Stimulated activated naive B cell treated with anti-CD40 and anti-IgM and Interleukin-4, amounts not matched to agents 10 μg/mL and 1 μg/mL and 100 μg/mL, for 72 hours (primary cell): ENCODE measurements at places on chromosomes 11 and 22.

GRCh38 chr11:43377389-43377788 lies 18.7 kb downstream of the TTC17 start:
- H3K27me3 ChIP-seq: no peaks in the 10 kb centered on the region
- DNase-seq: no peak
- peaks cover 15% of the 10 kb centered on the region for H3K36me3 ChIP-seq
- H3K27ac ChIP-seq: no peak overlapping the region
- H3K4me1 ChIP-seq: peaks cover 10% of the 10 kb centered on the region

DNA sequence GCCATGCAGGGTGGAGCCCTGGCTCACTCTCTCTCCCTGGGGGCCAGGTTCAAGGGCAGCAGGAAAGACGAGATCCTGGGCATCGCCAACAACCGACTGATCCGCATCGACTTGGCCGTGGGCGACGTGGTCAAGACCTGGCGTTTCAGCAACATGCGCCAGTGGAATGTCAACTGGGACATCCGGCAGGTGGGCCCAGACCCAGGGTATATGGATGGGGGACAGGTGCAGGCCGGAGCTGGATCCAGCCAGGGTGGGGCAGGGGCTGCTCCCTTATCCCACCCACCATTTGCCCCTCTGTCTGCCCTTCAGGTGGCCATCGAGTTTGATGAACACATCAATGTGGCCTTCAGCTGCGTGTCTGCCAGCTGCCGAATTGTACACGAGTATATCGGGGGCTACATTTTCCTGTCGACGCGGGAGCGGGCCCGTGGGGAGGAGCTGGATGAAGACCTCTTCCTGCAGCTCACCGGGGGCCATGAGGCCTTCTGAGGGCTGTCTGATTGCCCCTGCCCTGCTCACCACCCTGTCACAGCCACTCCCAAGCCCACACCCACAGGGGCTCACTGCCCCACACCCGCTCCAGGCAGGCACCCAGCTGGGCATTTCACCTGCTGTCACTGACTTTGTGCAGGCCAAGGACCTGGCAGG lies 2.9 kb downstream of the TRPT1 start:
- no peaks in the 10 kb centered on the region for H3K27me3 ChIP-seq
- H3K4me1 ChIP-seq: peaks cover 43% of the 10 kb centered on the region
- peak overlapping the region; percentile 59 for H3K27ac ChIP-seq
- H3K36me3 ChIP-seq: peaks cover 45% of the 10 kb centered on the region

- H3K27me3 ChIP-seq: peaks cover 8% of the 10 kb centered on the region
- peak overlapping the region; percentile 52 for H3K27ac ChIP-seq
- no peak overlapping the region for H3K4me3 ChIP-seq
- no peaks in the 10 kb centered on the region for H3K4me1 ChIP-seq
- no peak for DNase-seq
- H3K36me3 ChIP-seq: no peaks in the 10 kb centered on the region
Observed at GRCh38 chr11:9028581-9028980, 24.8 kb upstream of the NRIP3 start.

DNA sequence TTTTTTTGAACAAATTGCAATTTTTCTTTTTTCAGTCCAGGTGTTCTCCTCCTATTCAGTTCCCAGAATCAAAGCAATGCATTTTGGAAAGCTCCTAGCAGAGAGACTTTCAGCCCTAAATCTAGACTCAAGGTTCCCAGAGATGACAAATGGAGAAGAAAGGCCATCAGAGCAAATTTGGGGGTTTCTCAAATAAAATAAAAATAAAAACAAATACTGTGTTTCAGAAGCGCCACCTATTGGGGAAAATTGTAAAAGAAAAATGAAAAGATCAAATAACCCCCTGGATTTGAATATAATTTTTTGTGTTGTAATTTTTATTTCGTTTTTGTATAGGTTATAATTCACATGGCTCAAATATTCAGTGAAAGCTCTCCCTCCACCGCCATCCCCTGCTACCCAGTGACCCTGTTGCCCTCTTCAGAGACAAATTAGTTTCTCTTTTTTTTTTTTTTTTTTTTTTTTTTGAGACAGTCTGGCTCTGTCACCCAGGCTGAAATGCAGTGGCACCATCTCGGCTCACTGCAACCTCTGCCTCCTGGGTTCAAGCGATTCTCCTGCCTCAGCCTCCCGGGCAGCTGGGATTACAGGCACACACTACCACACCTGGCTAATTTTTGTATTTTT lies 6.2 kb upstream of the UBE4A start:
- H3K4me3 ChIP-seq: no peak overlapping the region
- H3K27me3 ChIP-seq: peaks cover 20% of the 10 kb centered on the region
- H3K4me1 ChIP-seq: no peaks in the 10 kb centered on the region
- H3K36me3 ChIP-seq: no peaks in the 10 kb centered on the region
- DNase-seq: no peak
- no peak overlapping the region for H3K27ac ChIP-seq

DNA sequence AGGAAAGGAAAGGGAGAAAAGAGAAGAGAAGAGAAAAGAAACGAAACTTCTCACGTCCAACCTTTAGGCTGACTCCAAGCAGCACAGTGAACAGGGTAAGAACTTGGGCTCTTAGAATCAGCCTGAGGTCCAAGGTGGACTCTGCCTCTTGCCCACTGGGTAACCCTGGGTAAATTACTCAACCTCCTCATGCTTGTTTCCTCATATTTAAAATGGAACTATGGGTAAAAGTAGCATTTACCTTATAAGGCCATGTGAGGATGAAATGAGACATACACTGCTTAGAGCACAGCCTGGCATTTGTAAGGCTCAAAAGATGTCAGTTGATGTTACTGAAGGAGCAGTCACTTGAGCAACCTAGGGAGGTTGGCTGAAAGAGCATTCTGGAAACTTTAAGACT lies 107.9 kb downstream of the C11orf58 start:
- no peak for DNase-seq
- H3K27me3 ChIP-seq: no peaks in the 10 kb centered on the region
- no peak overlapping the region for H3K27ac ChIP-seq
- H3K36me3 ChIP-seq: peaks cover 57% of the 10 kb centered on the region
- H3K4me1 ChIP-seq: peaks cover 2% of the 10 kb centered on the region
- no peak overlapping the region for H3K4me3 ChIP-seq

DNA sequence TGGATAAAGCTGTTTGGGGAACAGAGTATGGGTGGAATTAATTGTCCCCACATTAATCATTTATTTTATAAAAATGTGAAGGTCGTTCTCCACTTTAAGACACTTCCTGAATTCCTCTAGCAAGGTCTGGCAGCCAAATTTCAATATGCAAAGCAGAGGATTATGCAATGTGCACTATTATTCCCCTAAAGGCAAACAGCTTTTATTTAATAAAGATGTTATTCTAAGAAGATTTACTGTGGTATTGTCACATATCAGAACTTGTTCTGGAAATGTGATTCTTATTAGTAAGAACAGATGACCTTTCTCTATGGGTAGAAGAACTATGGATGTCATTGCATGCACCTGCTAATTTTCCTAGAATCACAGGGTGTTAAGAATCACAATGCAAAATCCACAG lies 1128.8 kb upstream of the CCDC90B start:
- H3K4me3 ChIP-seq: no peak overlapping the region
- no peak overlapping the region for H3K27ac ChIP-seq
- no peaks in the 10 kb centered on the region for H3K27me3 ChIP-seq
- no peaks in the 10 kb centered on the region for H3K4me1 ChIP-seq
- no peaks in the 10 kb centered on the region for H3K36me3 ChIP-seq

GRCh38 chr11:76327202-76327601 lies 53.7 kb downstream of the THAP12 start:
- peaks cover 22% of the 10 kb centered on the region for H3K27me3 ChIP-seq
- no peaks in the 10 kb centered on the region for H3K36me3 ChIP-seq
- no peak overlapping the region for H3K4me3 ChIP-seq
- DNase-seq: no peak
- H3K4me1 ChIP-seq: no peaks in the 10 kb centered on the region

GRCh38 chr11:34314936-34315335 lies 42.9 kb downstream of the ABTB2 start:
- DNase-seq: no peak
- H3K4me1 ChIP-seq: peaks cover 29% of the 10 kb centered on the region
- H3K27me3 ChIP-seq: no peaks in the 10 kb centered on the region

GRCh38 chr11:126722956-126723664 lies 277.5 kb downstream of the KIRREL3 start:
- no peaks in the 10 kb centered on the region for H3K4me1 ChIP-seq
- no peak overlapping the region for H3K4me3 ChIP-seq
- no peak for DNase-seq

GRCh38 chr22:40533712-40534378 lies 102.7 kb downstream of the MRTFA start:
- H3K27ac ChIP-seq: peak overlapping the region; percentile 47
- DNase-seq: peak; percentile 11
- no peaks in the 10 kb centered on the region for H3K27me3 ChIP-seq
- peak overlapping the region; percentile 41 for H3K4me3 ChIP-seq
- H3K36me3 ChIP-seq: no peaks in the 10 kb centered on the region

DNA sequence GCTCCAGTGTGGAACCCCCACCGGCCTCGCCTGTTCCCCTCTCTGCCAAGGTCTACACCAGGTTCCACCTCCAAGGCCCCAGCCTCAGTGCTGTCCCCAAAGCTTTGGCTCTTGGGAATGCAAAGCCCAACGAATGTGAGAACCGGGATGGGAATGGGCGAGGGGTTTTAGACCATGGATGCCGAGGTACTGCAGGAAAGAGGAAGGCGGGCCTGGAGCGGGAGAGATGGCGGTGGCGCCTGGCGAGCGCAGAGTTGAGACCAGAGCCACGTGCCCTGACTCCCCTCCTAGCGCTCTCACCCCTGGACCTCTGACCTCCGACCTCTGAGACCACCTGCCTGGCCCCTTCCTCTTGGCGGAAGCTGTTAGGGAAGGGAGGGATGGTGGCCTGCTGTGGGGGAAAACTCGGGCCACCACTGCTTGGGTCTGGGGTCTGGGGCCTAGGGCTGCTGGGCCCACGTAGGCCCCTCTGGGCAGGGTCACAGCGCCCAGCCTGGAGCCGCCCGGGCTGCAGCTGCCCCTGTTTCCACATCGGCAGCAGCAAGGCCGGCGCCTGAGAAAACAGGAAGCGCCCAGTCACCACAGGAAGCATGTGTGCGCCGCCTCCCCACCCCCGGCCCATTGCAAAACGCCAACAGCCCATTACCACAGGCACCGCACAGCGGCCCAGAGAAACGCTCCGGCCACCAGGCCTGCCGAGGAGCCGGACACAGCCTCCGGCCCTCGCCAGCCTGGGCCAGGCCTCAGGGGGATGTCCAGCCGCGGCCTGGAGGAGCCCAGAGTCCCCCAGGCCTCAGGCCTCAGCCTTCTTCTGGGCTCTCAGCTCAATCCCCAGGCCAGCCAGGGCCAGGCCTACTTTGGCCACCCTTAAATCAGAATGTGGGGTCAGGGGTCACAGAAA lies 13.8 kb upstream of the SLC39A13 start:
- peaks cover 80% of the 10 kb centered on the region for H3K4me1 ChIP-seq
- peak overlapping the region; percentile 80 for H3K4me3 ChIP-seq
- H3K36me3 ChIP-seq: no peaks in the 10 kb centered on the region
- peak overlapping the region; percentile 98 for H3K27ac ChIP-seq
- DNase-seq: peak; percentile 45
- no peaks in the 10 kb centered on the region for H3K27me3 ChIP-seq

- no peak for DNase-seq
- H3K36me3 ChIP-seq: peaks cover 54% of the 10 kb centered on the region
- H3K27me3 ChIP-seq: no peaks in the 10 kb centered on the region
Observed at GRCh38 chr11:65627202-65627601, 10.7 kb upstream of the SIPA1 start.

GRCh38 chr11:16806791-16807190 lies 68.3 kb downstream of the C11orf58 start:
- no peak overlapping the region for H3K27ac ChIP-seq
- no peak overlapping the region for H3K4me3 ChIP-seq
- no peaks in the 10 kb centered on the region for H3K4me1 ChIP-seq
- DNase-seq: no peak
- H3K27me3 ChIP-seq: no peaks in the 10 kb centered on the region

DNA sequence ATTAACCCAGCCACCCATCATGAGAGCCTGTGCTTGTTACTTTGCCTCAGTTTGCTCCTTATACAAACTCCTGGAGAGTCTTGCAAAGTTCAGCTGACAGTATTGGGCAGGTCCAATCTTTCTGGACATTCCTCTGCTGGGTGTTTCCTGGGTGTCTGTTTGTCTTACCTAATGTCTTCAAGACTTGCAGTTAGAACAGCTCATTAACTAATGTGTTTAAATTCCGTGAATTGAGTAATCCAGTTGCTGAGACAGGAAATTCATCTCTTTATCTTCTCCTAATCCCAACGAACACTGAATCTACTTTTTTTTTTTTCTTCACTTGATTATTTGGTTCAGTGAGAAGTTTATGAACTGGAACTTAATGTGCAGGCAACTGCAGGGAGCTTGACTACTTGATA lies 20.6 kb downstream of the BCO2 start:
- H3K27me3 ChIP-seq: no peaks in the 10 kb centered on the region
- no peak overlapping the region for H3K27ac ChIP-seq
- no peaks in the 10 kb centered on the region for H3K36me3 ChIP-seq
- no peak for DNase-seq

DNA sequence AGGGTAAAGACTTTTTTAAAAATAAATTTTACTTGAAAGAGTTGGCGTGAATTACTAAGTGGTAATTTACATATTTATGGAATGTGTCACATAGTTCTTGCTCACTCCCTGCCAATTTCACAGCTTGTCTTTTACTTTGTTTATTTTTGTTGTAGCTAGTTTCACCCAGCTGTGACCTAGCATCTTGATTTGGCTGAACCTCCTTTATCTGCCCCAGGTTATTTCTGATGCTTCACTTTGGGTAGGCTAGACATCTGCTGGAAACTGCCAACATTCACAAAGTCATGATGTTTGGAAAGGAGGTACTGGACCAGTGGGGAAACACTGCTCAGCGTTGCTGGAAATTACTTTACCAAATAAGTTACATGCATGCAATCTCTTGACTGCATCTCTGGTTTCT lies 1676.0 kb upstream of the RAG2 start:
- H3K27ac ChIP-seq: no peak overlapping the region
- no peaks in the 10 kb centered on the region for H3K36me3 ChIP-seq
- no peaks in the 10 kb centered on the region for H3K27me3 ChIP-seq
- H3K4me3 ChIP-seq: no peak overlapping the region
- DNase-seq: no peak

GRCh38 chr22:35598396-35598710 lies 18.8 kb downstream of the MB start:
- no peaks in the 10 kb centered on the region for H3K36me3 ChIP-seq
- DNase-seq: no peak
- no peak overlapping the region for H3K4me3 ChIP-seq
- H3K4me1 ChIP-seq: no peaks in the 10 kb centered on the region

DNA sequence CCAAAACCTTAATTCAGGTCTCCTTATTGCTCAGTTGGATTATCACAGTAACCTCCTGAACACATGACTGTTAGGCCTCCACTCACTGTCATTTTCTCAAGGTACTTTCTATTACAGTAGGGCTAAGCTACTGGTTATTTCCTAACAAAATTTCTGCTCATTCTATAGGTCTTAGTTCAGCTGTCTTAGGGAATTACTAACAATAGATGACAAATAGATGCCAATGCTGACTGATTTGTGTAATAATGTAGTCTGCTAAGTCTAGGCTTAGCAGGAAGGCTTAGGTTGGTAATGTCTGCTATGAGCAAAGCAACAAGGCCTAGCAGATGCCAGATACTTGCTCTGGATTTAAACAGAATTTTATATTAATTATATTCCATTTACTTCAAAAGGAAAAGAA lies 58.1 kb downstream of the RSF1 start:
- H3K36me3 ChIP-seq: peaks cover 29% of the 10 kb centered on the region
- no peak overlapping the region for H3K4me3 ChIP-seq
- no peak for DNase-seq
- no peak overlapping the region for H3K27ac ChIP-seq
- H3K4me1 ChIP-seq: peaks cover 12% of the 10 kb centered on the region
